ENCODE measurements at places on chromosomes 7 and 10.

DNA sequence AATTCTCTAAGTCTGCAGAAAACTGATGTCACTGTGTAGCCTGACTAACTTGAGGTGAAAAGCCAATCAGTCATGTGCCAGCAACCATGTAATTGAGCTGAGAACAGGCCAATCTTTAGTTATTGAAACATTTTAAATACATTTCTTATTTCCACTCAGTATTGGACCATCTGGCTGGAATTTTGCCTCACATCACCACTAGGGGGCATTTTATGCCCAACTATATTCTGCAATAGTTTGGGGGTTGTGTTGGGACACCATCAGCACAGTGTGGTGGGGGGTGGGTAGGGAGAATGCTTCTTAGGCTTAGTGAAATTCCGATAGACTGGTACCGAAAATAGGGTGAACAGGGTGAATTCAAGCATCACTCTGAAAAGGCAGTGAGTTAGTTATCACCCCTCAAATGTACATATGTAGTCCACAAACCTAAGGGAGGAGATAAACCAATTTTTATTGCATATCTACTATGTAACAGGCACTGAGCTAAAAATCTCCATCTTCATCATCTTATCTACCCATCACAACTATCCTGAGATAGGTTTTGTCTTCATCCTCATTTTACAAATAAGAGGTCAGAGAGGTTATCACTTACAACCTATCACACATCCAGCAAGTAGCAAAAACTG is 17.8 kb downstream of the NPSR1 start:
- peak; percentile 29 for DNase-seq

GRCh38 chr7:130943336-130943901 is 209.4 kb upstream of the KLF14 start:
- DNase-seq = peak; percentile 85

- DNase-seq = peak; percentile 96
Observed at GRCh38 chr7:130649004-130649790, 19.4 kb downstream of the COPG2 start.

DNA sequence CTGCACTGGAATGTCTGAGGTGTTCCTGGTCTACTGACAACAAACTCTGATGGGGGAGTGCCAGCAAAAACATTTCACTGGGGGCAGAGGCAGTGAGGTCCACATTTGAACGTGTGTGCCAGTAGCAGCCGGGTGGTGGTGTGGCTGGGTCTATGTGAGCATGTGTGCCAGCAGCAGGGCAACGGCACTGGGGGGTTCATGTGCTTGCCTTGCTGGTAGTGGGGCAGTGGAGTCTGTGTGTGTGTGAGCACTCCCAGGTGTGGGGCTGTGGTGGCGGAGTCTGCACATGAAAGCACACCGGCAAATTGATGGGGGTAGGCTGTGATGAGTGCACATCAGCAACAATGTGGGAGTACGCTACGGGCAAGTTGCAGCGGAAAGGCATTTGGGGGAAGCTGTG is 49.4 kb upstream of the SORCS1 start:
- no peak for DNase-seq

GRCh38 chr7:136657482-136657921 is 210.9 kb upstream of the CHRM2 start:
- DNase-seq = no peak

GRCh38 chr7:73918926-73919693 is 58.2 kb downstream of the TMEM270 start:
- no peak for DNase-seq

Measured in LHCN-M2 (cell line).